ENCODE measurements at places on chromosomes 5 and 9.
A peak's percentile ranks its signal among the peaks of the same experiment; 100 is the strongest.

GRCh38 chr9:19935422-19935821 is 146.6 kb upstream of the SLC24A2 start:
- DNase-seq, result no peak

GRCh38 chr5:6872441-6873160 is 159.4 kb downstream of the TENT4A start:
- no peak for DNase-seq

DNA sequence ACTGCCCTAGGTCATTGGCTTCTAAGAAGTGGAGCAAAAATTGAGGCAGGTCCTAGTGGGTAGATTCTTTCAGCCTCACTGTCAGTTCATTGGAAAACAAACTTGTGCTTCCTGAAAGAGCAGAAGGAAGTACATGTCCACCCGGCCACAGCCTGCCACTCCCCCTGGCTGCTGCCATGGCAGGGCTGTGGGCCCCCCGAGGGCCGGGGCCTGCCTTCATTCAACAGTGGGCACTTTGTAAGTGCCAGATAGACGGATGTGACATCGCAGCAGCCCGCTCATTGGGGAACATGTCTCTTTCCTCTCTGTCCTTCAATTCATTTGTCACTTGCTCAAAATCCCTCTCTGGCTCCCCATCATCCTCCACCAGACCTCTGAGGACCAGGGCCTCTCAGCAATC is 20.6 kb upstream of the NEURL1B start:
- DNase-seq, result no peak

- DNase-seq, result peak; percentile 55
Measured at GRCh38 chr9:89137542-89138462, 40.8 kb downstream of the SHC3 start.

DNA sequence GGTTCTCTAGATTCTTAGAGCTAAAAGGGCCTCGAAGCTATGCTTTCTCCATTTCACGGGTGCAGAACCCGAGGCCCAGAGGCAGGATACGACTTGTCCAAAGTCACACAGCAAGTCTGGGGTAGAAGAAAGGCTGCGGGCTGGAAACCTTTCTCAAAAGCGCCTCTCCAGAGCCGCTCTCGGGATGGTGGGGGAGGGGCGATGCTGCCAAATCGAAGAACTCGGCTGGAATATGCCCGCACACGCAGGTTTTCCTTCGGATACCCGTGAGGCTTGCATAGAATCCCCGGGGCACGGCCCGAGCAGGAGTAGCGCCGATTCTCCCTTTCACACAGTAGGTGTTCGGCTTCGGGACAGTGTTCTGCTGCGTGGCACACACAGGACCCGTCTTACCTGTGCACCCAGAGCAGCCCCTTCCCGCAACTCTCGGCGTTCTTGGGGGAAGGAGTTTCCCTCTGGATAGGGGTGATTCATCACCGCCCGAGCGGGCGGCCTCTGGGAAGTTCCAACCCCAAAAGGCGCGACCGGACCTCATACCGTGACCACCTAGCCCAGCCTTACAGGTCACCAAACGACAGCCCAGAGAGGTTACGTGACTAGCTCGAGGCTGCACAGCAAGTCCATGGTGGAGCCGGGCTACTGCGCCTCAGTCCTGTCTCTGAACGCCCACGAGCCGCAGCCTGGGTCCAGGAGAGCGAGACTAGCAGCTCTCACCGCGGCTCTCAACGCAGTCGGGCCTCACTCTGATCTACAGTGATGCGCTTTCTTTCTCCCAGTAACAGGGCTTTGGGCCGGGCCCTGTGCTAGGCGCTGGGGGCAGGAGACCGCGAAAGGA is 4.1 kb downstream of the PAX5 start:
- DNase-seq, result peak; percentile 21

Measured in brain (organoid and tissue), 16 donors.